ENCODE measurements at places on chromosomes 2 and 18.

GRCh38 chr18:59861963-59862819, 37.6 kb upstream of the PMAIP1 start:
- no peak for DNase-seq

- no peak for DNase-seq
These were observed 60.9 kb downstream of the KCTD1 start for GRCh38 chr18:26487437-26487836.

GRCh38 chr2:232293191-232293590, 85.4 kb upstream of the ALPP start:
- DNase-seq, result no peak

- DNase-seq, result no peak
These were observed 162.2 kb upstream of the PGAP1 start for GRCh38 chr2:197088694-197089093.

DNA sequence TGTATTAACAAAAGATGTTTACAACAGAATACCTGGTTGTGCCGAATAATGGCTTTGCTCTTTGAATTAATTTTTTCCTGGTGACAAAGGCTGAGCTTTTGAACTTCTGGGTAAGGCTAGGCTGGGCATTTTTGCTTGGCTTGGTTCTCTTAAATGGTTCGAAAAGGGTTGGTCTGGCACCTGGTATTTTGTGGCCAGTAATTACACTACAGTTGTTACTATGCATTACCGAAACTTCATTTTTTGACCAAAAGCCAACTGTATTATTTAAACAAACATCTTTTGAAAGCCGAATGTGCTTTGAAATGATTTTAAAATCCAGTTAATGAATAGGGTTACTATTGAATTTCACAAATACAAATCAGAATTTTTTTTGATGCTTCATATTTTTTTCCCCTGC, 19.4 kb upstream of the NFE2L2 start:
- no peak for DNase-seq

- DNase-seq, result no peak
These were observed 121.5 kb upstream of the PDE1A start for GRCh38 chr2:182548031-182548950.

GRCh38 chr2:229642371-229642770, 72.0 kb downstream of the DNER start:
- no peak for DNase-seq

GRCh38 chr2:15729709-15730544, 138.3 kb downstream of the DDX1 start:
- no peak for DNase-seq
